SJCRH30 (cell line): ENCODE measurements at places on chromosomes 1 and 21. TPM values are rescaled to one million over a fixed set of nuclear protein-coding genes. Genes with fewer than 3 reads are reported as not detected.

Gene ST3GAL3
- total RNA-seq, result 6.9 and 10.5 TPM in 2 replicates

Gene VTCN1
- total RNA-seq, result 0.40 and 0.41 TPM in 2 replicates

Gene LRRC71
- not detected in 2 replicates for total RNA-seq

Gene LCE1A
- not detected in 2 replicates for total RNA-seq

Gene RIPPLY3
- not detected in 2 replicates for total RNA-seq

Gene CNKSR1
- total RNA-seq, result 1.2 and 2.6 TPM in 2 replicates

DNA sequence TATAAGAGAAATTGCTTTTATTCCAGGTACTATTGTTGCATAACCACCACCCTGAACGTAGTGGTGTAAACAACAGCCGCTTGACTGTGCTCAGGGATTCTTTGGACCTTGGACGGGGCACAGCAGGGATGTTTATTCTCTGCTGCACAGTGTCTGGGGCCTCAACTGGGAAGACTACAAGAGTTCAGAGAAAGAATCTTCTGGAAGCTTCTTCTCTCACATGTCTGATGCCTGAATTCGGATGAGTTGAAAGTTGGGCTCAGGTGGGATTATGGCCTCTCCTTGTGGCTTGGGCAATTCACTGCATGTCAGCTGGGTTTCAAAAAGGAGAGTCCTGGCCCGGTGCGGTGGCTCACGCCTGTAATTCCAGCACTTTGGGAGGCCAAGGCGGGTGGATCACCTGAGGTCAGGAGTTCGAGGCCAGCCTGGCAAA lies 19.0 kb upstream of the SSBP3 start:
- no peaks in the 10 kb centered on the region for H3K27me3 ChIP-seq
- DNase-seq, result no peak
- no peaks in the 10 kb centered on the region for H3K36me3 ChIP-seq
- no peaks in the 10 kb centered on the region for H3K4me1 ChIP-seq

DNA sequence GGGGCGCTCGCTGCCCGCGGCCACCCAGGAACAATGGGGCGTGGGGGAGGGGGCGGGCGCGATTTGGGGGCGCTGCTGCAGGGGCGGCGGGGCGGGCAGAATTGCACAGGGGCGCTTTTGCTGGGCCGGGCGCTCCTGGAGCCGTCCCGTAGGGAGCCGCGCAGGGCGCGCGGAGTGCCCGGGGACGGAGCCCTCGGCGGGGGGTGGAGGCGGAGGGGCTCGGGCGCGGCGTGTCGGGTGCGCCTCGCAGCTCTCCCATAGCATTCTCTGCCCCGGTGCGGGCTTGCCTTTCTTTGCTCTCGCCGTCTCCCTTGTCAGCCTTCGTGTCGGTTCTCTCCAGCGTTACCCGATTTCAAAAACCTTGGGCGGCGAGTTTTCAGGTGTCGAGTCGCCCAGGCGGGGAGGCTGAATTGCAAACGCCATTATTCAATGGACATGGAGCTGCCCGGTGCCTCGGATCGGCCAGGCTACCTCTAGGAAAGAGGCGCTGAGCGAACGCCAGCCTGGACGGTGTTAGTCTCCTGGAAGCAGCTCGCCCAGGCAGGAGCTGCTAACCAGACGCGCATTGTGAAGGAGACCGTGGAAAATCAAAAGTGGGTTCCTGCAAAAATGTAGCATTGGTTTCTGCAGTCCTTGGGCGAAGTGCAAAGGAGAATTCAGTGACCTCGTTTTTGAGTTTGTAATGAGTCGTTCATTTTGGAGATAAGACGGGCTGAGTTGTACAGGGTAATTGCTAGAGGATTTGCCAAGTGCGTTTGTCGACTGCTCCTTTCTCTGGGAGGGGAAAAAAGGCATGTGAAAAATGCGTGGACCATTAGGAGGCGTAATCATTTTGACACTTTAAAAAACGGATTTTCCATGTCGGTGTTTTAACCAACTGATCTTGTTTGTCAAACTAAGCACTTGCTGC lies 626 bp downstream of the CXADR start:
- peak overlapping the region; percentile 93 for H3K4me3 ChIP-seq
- no peak overlapping the region for H3K27ac ChIP-seq
- H3K36me3 ChIP-seq, result no peaks in the 10 kb centered on the region
- DNase-seq, result peak; percentile 27
- peaks cover 5% of the 10 kb centered on the region; the same call in 1 of the 2 replicates for H3K4me1 ChIP-seq

GRCh38 chr1:20308569-20308968 lies 17.9 kb downstream of the VWA5B1 start:
- no peak for DNase-seq
- H3K4me3 ChIP-seq, result no peak overlapping the region
- H3K36me3 ChIP-seq, result no peaks in the 10 kb centered on the region
- H3K27me3 ChIP-seq, result peaks cover 12% of the 10 kb centered on the region
- H3K27ac ChIP-seq, result no peak overlapping the region

DNA sequence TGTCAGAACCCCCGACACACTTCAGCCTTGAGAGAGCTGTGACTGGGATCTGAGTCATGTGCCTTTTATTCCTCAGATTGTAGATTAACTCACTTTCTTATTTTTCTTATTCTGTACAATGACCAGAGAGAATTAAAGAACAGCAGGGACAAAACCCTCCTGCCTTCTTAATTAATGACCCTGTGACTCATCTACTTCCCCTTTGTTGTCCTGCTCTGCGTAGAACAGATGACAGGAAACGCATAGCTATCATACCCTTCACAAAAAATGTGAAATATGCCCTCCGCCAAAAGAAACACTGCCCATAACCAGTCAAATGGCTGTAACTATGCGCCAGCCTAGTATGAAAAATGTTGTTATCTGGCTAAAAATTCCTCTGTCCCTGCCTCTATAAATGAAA lies 9.1 kb upstream of the PADI2 start:
- peaks cover 19% of the 10 kb centered on the region for H3K4me1 ChIP-seq
- H3K36me3 ChIP-seq, result no peaks in the 10 kb centered on the region
- peak; percentile 72 for DNase-seq

DNA sequence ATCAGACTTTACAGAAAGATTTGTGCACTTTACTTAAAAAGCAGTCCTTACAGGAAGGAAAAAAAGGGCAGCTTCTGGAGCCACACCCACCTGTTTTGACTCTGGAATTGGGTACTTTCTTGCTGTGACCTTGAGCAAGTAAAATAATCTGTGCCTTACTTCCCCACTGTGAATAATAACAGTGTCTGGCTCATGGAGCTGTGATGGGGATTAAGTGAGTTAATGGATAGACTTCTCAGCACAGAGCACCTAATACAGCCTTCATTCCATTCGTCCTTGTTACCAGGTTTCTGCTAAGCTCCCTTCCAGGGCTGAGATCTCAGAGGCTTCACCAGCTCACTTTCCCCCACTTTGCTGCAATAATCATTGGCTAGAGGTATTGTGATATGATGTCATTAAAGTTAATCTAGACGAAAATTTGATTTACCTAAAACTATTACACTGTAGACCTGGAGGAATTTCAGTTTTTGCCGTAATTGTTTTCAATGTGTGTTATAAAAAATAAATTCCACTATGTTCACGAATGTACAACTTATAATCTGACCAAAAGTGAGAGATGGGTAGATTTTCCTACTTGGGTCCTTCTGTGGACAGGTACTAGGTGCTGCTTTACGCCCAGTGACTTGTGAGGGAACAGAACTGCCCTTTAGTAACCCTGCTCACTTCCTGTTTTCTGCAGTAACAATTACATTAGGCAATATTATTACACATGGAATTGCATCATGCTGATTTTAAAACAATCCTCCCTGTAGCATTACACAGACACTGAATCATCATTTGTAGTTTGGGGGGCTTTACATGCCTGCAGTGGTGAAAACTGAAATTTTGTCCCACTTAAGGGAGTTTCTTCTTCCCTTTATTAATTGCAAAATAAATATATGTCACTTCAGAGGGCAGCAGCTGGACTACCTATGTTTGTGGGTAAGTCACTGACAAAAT lies 19.7 kb upstream of the ABCG1 start:
- DNase-seq, result no peak
- no peaks in the 10 kb centered on the region for H3K4me1 ChIP-seq
- no peaks in the 10 kb centered on the region for H3K27me3 ChIP-seq
- H3K36me3 ChIP-seq, result no peaks in the 10 kb centered on the region

- no peaks in the 10 kb centered on the region for H3K27me3 ChIP-seq
- no peaks in the 10 kb centered on the region for H3K36me3 ChIP-seq
- H3K4me3 ChIP-seq, result no peak overlapping the region
- DNase-seq, result no peak
- H3K27ac ChIP-seq, result no peak overlapping the region
Observed at GRCh38 chr1:210144736-210145135, 87.9 kb upstream of the SERTAD4 start.

DNA sequence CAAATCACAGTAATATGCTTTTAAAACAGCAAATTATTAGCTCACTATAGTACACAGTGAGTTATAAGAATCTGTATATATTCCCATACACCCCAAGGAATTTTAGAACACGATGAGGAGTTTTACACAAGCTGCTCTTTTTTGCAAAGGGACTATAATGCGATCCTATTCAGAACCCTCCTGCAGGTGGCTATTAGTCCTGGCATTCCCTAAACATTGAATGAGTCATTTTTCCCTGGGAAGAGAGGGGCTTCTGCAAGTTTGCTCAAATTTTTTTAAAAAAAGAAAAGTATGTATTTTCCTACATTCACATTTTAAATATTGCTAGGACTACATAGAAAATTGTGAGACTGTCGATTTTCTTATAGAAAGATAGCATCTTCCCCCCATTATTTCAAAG lies 106.3 kb downstream of the COL11A1 start:
- no peaks in the 10 kb centered on the region for H3K36me3 ChIP-seq
- no peak overlapping the region for H3K27ac ChIP-seq
- no peak overlapping the region for H3K4me3 ChIP-seq
- H3K27me3 ChIP-seq, result no peaks in the 10 kb centered on the region
- no peak for DNase-seq

DNA sequence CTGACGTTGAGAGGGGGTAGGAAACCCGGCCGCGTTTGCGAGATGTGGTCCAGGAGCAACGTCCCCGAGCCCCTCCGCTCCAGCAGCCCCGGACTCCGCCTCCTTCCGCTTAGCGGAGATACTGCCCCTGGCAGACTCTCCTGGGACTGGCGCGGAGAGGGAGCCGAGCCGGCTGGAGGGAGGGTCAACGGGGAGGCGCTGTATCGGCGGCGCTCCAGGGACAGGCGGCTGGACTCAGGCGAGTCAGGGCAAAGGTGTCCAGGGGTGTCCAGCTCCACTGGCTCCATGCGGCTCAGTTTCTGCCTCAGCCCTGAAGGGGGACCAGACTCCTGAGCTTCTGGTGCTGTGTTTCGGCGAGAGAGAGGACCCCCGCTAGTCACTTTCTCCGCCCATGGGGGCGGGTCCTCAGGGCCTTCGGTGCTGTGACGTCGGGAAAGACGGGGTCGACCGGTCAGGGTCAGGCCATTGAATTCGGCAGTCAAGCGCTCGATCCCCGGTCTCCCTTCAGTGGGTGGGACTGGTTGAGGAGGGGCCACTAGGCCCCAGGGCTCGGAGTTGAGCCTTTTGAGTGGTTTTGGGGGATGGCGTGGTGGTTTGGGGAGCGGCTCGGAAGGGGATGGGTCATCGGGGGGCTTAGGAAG lies 2.8 kb upstream of the LIX1L start:
- H3K4me1 ChIP-seq, result peaks cover 22% of the 10 kb centered on the region
- no peaks in the 10 kb centered on the region for H3K36me3 ChIP-seq
- DNase-seq, result peak; percentile 78
- peak overlapping the region; percentile 75 for H3K4me3 ChIP-seq
- H3K27ac ChIP-seq, result peak overlapping the region; percentile 6; the same call in 1 of the 2 replicates

- no peak for DNase-seq
- H3K27me3 ChIP-seq, result 0 out of 2 replicates have a peak, but pooled peaks cover 2% of the 10 kb centered on the region
- no peak overlapping the region for H3K4me3 ChIP-seq
- no peaks in the 10 kb centered on the region for H3K36me3 ChIP-seq
- H3K27ac ChIP-seq, result no peak overlapping the region
Observed at GRCh38 chr1:162944974-162945674, 84.1 kb upstream of the CCDC190 start.

GRCh38 chr1:213982672-213983492 lies 4.9 kb upstream of the PROX1 start:
- no peaks in the 10 kb centered on the region for H3K27me3 ChIP-seq
- H3K36me3 ChIP-seq, result no peaks in the 10 kb centered on the region
- H3K27ac ChIP-seq, result peak overlapping the region; percentile 8; the same call in 1 of the 2 replicates
- DNase-seq, result peak; percentile 42

DNA sequence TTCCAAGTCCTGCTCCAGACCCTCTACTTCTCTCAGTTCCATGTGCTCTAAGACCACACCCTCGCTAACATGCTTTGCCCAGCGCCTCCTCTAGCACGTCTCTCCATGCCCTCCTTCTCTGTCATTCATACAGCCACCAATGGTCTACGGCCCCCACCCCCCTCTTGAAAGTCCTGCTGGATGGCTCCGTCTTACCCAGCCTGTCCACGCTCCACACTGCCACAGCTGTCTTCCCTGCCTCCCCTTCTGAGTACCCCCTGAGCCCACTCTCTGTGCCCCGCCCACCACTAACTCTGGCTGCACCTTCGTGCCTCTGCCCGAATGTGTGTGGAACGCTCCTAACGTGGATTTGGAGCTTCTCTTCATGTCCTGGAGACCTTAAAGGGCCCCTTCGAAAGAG lies 244.6 kb downstream of the TRABD2B start:
- H3K27ac ChIP-seq, result no peak overlapping the region
- no peaks in the 10 kb centered on the region for H3K27me3 ChIP-seq
- peaks cover 24% of the 10 kb centered on the region for H3K4me1 ChIP-seq
- no peak overlapping the region for H3K4me3 ChIP-seq
- no peak for DNase-seq

DNA sequence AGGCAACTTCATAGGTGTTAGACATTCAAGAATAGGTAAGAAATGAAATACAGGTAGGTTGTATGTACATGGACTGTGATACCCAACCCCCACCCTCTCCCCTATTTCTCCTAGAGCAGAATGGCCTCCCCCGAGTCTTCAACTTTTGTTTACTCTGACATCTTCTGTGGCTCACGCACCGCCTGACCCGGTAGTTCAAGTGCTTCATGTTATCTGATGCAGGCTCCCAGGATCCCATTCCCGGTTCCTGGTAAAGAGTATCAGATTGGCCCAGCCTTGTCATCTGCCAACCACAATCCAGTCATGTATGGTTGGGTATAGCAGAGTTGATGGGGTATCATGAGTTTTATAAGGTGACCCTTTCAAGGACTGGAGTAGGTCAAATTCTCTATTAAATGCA lies 9.1 kb downstream of the GNAI3 start:
- no peak for DNase-seq
- no peaks in the 10 kb centered on the region for H3K36me3 ChIP-seq
- H3K27me3 ChIP-seq, result no peaks in the 10 kb centered on the region
- no peak overlapping the region for H3K4me3 ChIP-seq
- no peaks in the 10 kb centered on the region for H3K4me1 ChIP-seq

DNA sequence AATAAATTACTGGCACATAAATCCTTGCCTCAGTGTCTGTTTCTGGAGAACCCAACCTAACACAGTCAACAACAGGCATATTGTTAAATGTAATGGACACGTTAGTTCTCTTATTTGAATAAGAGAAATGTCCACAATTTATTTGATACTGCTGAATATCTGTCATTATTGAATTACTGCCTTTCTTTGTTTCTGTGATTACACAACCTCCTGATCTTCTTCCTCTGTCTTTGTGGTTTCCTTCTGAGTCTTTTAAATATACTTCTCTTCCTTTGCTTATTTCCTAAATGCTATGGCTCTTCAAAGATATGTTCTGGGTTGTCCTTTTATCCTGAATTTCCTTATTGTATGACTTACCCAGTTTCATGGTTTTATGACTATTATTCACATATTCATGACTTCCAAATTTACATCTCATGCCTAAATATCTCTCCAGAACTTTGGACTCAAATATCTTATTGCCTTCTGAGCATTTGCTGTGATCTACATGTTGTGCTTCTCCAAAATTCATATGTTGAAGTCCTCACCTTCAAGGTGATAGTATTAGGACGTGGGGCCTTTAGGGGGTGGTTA lies 39.9 kb downstream of the MSH4 start:
- H3K36me3 ChIP-seq, result no peaks in the 10 kb centered on the region
- H3K27ac ChIP-seq, result no peak overlapping the region

- H3K36me3 ChIP-seq, result peaks cover 88% of the 10 kb centered on the region
- no peak overlapping the region; the same call in 1 of the 2 replicates for H3K27ac ChIP-seq
- H3K4me1 ChIP-seq, result peaks cover 21% of the 10 kb centered on the region
Observed at GRCh38 chr21:26941421-26941820, 25.5 kb downstream of the ADAMTS5 start.
